M059J (cell line): ENCODE measurements at places on chromosomes 12 and 14. TPM values are rescaled to one million over a fixed set of nuclear protein-coding genes. Genes with fewer than 3 reads are reported as not detected.

The RHOJ gene
- 1.6 and 1.8 TPM in 2 replicates for total RNA-seq

The KRT6C gene
- not detected in 2 replicates for total RNA-seq

The SLC25A47 gene
- total RNA-seq, result not detected in 2 replicates

The JPH4 gene
- 0.10 TPM in 1 of 2 replicates, not detected in the other for total RNA-seq

The A2M gene
- 0.66 and 3.1 TPM in 2 replicates for total RNA-seq

The IRAK3 gene
- 0.02 and 0.05 TPM in 2 replicates for total RNA-seq

The NTN4 gene
- total RNA-seq, result 16.5 and 21.5 TPM in 2 replicates

The SMCO2 gene
- 1.6 TPM in 1 of 2 replicates, not detected in the other for total RNA-seq

The AICDA gene
- not detected in 2 replicates for total RNA-seq

The GLI1 gene
- total RNA-seq, result 1.5 TPM in 1 of 2 replicates, not detected in the other
